ENCODE measurements at places on chromosomes 11 and 22.

GRCh38 chr22:22666307-22667091 is 22.1 kb downstream of the GGTLC2 start:
- DNase-seq, result no peak

DNA sequence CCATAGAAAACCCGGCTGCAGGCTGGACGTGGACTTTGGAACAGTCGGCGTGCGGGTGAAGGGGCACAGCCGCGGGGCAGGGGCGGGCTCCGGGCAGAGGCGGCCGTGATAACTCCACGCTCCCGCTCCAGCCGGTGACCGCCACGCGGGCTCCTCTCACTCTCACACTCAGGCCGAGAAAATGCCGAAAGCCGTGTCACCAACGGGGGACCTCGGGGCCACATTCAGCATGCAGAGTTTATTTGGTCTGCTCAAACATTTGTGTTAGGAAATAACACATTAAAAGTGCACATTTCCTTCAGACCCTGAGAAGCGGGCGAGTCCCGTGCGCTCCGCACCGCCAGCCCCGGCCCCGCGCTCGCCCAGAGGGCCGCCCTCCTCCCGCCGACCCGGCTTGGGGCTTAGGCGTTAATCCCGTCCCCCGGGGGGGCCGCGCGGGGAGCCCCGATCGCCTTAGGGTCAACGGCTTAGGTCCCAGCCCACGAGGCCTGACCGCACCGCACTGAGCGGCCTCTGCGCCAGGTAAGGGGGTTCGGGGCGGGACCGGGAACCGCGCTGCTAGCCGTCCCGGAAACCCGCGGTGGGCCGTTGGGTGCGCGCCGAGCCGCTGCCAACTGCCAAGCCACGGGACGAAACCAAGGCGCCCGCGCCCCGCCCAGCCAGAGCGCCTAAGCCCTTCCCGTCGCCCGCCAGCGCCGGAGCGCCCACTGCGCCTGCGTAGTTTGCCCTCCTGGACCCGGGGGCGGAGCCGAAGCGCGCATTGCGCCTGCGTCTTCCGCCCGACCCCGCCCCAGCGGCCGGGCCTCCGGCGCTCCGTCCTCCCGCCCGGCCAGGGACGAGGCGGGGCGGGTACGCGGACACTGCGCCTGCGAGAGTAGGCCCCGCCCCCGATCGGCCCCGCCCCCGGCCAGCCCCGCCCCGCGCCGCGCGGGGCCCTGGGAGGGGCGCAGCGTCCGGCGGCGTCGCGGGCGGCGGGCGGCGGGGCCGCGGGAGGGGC is at the start of gene ZBED4:
ZBED4 (plus strand) TSS at position 947 of the 997 bp plus-strand sequence. CDS start 29,819 bp downstream, outside the sequence.
- peak; percentile 92 for DNase-seq

DNA sequence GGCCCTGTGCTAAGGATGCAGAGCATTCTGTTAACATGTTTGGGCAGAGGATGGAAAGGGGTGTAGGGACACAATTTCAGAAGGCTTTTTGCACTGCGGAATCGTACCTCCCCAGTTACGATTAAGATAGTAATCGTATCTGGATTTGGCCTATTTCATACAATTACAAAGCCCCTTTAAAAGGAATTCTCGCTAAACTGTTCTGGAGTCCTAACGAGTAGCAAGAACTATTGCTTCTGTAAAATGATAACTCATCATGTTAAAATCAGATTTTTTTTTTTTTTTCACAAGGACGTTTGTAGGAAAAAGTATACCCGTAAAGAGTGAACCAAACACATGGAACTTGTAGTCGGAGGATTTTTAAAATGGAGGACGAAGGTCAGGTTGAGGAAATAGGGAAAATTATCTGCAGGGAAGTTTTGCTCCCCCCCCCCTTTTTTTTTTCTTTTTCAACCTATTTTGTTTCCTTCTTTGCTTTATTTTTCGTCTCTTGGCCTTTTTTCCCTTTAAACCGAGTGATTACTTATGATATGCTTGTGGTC is 934 bp downstream of the HSD17B12 start:
- DNase-seq, result peak; percentile 43

- DNase-seq, result no peak
These were observed 23.5 kb upstream of the CPT1A start for GRCh38 chr11:68865241-68865640.

GRCh38 chr11:25180187-25180586 is 683.3 kb downstream of the LUZP2 start:
- DNase-seq, result no peak

- DNase-seq, result peak; percentile 59
These were observed 7.2 kb downstream of the AHNAK start for GRCh38 chr11:62539238-62539925.

GRCh38 chr22:24695060-24695459 is 79.5 kb downstream of the PIWIL3 start:
- DNase-seq, result no peak

DNA sequence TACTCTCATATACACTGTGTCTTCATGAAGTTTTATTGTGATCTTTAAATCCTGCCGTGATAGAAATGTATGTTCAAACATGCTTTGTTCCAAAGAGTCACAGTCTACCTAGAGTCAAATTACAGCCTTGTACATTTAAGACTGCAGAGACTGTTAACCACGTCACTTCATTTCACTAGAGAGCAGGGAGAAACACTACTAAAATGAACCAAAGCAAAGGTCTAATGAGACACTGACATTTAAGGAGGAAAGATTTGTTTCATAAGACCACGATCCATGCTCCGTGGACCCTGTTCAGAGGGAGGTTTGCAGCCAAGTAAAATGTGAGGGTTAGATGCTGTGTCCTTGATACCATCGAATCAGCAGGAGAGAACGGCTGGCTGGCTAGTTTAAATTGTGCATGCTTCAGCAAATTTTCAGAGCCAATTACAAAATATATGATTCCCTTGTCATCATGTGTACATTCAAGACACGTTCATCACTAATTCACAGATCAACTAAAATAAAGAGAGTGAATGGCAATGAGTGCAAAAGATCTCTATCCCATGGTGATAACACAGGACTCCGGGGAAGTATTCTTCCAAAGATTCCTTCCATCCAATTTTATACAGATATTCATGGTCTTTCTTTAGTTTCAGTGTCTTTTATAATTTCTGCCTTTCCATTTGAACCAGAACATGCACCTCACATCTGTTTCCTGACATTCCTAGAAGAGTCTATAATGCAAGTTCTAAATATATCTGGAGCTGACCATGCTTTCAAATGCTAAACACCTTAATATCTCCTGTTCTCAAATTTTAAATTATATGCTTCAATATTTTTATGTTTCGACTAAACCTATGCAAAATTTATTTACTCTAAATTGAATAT is 960.9 kb upstream of the FAT3 start:
- DNase-seq, result no peak

DNA sequence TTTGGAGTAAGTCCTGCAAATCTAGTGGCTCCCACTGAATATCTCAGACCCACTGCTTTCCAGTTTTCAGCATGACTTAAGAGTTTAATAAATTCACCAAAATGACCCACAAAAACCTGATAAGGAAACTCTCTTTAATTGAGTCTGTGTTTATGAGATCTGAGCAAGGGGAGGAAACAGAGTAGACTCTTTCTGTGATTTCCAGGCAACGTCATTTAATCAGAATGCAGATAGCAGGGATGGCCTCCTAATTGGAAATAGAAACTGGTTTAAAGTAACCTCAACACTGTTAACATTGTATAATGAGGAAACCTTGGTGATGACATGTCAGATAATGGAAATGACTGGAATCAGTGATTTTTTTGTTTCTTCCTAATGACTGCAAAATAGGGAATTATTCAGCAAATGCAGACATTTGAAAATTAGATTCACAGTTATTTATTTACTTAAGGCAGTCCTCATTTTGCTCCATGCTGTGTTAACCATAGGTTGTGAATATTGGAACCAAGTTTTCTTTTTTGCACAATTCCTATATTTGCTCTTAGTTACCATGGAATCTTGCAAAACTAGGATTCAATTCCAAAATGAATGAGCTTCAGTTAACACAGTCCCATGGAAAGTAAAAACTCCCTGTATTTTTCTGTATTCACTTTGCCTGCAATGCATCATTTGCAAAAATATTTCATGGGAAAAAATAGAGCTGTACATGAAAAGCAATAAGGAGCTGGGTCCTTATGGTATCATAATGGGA is 1324.5 kb downstream of the LRRC4C start:
- no peak for DNase-seq

DNA sequence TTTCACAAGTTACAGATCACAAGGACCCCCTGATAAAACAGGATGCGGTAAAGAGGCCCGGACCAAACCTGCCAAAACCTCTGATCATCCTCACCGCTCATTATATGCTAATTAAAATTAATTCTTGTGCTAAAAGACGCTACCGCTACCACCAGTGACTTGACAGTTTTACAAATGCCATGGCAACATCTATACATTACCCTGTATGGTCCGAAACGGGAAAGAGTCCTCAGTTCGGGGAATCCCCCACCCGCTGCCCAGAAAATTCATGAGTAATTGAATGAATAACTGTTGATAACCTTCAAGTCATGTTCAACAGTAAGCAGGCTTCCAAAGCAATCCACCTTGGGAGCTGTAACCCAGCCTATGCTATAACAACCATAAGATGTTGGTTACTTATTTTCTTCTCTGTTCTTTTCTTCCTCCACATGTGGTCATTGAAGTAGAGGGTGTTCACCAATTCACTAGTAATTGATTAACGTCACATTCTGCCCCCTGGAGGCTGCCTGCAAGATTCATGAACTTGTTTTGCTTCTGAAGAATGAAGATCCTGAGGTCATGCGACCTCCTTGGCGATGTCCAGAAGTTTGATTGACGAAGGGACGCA is 20.6 kb downstream of the APOBEC3H start:
- DNase-seq, result no peak

- no peak for DNase-seq
These were observed 1025.9 kb downstream of the NTM start for GRCh38 chr11:132396318-132396717.

GRCh38 chr11:84541731-84542340 is 1085.3 kb downstream of the DLG2 start:
- DNase-seq, result no peak

- DNase-seq, result no peak
These were observed 10.5 kb downstream of the TPST2 start for GRCh38 chr22:26579331-26579886.

DNA sequence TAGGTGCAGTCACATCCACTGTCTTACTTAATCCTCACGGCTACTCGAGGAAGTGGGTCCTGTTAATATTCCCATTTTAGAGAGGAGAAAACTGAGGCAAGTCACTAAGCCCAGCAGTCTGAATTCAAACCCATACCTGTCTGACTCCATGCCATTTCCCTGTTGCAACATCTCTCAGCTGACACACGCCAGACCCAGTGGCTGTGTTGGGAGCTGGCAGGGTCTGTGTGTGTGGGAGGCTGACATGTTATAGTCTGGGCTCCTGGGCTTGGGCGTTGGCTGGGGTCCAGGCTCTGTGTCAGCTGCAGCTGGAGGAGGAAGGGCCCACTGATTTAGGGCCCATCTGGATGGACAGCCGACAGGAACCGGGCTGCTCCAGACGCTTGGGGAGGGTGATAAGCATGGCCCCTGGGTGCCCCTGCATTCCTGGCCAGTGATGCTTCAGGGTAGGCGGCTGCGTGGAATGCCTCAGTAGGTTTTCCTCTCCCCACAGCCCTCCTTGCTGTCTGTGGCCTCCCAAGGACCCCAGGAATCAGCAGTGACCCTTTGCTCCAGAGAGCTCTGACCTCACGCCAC is 562.5 kb downstream of the MN1 start:
- no peak for DNase-seq

GRCh38 chr11:11366793-11367192 is 13.7 kb upstream of the CSNK2A3 start:
- no peak for DNase-seq

DNA sequence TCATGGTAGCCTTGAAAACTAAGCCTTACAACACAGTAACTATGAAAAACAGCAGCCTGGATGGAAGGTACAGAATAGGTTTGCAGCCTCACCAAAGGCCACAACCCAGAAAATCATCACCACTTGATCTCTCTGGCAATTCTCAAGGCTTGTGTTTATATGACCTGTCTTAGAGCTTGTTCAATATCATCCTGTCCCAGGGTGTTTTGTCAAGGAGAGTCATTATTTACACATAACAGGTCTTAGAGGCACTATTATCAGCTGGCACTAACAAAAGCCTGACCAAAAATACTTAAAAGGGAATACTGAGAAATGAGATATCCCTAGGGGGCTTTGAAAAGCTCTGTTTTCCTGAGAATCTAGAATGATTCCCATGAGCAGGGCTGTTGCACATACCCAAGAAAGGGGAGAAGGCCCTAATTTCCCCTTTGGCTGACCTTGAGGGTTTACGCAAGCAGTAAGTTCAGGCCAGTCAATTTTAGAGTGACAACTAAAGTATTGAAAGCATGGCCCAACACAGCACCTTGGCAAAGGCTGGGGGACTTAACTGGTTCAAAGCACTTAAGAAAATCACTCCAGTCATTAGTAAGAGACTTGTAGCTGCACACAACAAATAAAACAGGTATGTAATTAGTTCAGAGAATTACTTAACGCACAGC is 7.9 kb downstream of the SC5D start:
- peak; percentile 8 for DNase-seq

GRCh38 chr11:60563553-60564235 is 48.5 kb downstream of the MS4A13 start:
- no peak for DNase-seq

DNA sequence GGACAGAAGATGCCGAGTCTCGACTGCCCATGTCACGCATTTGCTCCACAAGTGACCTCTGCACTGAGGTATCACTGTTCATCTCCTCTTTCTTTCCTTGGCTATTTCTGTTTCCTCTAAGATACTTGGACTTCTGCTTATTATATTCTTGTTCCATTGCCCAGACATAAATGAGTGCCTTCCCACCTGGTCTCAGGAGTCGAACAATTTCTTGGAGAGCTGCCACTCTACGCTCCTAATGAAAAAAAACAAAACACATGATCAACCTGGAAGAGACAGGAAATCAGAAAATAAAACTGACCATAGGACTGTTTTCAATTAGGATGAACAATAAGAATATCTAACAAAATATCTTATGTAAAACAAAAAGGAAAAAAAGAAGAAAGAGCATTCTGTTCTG is 47.4 kb upstream of the CWF19L2 start:
- no peak for DNase-seq

- no peak for DNase-seq
These were observed 16.2 kb upstream of the ZNRF3 start for GRCh38 chr22:28867191-28867590.

GRCh38 chr22:46881373-46882118 is 119.1 kb downstream of the TBC1D22A start:
- no peak for DNase-seq

- DNase-seq, result no peak
These were observed 13.8 kb upstream of the RBM4B start for GRCh38 chr11:66691311-66691980.
